ENCODE measurements at places on chromosomes 1 and 21.

GRCh38 chr1:10606064-10606463 lies 131.3 kb downstream of the PEX14 start:
- no peak for DNase-seq

DNA sequence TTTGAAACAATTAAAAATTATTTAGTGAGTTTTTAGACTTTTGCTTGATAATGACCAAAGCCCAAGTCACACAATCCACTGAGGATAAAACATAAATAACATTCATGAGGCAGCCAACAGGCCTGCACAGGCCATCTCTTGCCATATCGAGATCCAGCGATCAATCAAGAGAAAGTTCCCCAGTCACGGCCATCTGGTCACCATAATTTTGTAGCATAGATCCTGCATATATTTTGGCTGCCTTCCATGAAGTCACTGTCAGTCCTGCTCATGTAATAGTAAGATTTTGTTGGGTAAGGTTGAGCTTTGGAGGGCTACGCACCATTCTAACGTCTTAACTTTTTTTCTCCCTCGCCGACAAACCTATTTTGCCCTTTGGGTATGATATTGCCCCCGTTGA lies 17.5 kb downstream of the KPNA6 start:
- no peak for DNase-seq

DNA sequence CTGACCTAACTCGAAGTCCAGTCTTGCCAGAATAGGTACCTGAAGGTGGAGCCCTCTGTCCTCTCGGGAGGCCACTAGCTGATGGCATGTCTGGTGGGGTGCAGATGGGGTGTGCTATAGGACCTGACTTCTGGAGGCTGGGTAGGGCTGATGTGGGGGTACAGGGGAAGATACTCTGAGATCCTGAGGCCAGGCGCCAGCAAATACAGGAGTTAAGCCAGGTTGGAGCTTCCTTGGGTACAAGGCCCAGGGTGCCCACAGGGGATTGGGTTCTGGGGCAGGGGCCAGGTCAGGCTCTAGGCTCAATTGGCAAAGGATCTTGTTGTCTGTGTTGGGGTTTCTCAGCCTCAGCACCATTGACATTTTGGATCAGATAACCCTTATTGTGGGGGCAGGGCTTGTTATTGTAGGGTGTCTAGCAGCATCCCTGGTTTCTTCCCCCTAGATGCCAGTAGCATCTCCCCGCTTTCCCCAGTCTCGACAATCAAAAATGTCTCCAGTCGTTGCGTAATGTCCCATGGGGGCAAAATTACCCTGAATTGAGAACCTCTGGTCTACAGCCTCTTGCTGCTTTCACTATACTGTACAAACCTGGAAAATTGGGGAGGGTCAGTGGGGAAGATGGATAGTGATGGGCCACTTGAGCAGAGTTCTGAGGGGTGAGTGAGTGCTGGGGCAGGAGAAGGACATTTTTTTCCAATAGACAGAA lies 9.2 kb downstream of the PTPRF start:
- DNase-seq, result no peak

GRCh38 chr1:80056179-80056578 lies 1049.6 kb upstream of the ADGRL4 start:
- no peak for DNase-seq

- DNase-seq, result no peak
Observed at GRCh38 chr1:115929881-115930280, 46.4 kb upstream of the SLC22A15 start.

GRCh38 chr1:167175901-167176300 lies 44.8 kb upstream of the POU2F1 start:
- no peak for DNase-seq

DNA sequence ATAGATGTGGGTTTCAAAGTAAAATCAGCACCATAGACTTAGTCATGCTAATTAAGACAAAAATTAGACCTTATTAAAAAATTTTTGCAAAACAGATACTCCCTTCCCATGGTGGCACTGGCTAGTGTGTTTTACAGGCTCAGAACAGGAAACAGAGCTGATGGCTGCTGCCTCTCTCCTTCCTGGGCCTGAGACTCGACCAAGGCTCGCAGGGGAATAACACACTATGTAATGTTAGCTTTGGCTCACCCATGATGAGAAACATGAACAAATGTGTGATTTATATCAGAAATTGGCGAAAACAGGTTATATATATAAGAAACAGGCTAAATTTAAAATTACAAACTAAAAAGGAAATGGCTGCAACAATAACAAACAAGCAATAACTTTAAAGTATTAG lies 50.7 kb downstream of the ERG start:
- DNase-seq, result no peak

DNA sequence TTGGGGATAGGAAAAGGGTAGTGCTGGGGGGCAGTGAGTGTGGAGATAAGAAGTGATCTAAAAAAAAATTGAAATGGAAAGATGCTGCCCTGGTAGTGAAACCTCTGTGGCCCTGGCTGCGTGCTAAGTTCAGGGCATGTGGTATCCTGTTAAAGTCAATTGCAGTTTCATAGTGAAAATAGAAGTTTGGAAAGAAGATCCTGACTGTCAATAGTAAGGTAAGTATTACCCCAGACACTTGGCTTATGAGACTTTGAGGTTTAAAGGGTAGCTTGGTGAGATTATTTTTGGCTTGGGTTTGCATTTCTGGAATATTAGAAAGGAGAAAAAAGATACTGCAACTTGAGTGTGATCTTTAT lies 6.8 kb downstream of the ARID1A start:
- no peak for DNase-seq

DNA sequence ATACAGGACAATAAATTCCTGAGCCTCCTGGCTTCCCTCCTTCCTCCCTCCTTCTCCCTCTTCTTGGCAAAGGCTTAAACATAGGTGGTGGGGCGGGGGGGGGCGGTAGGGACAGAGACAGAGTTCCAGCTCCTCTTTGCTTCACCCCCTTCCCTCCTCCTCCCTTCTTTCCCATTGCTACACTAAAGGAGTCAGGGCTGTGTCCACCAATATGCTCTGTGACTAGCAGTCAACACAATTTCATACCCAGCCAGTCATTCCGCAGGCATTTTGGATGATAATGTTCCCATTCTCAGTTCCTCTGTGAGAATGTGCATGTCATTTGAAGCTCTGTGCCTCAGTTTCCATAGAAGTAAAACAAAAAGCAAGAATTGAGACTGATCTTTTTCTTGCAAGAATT lies 1.7 kb downstream of the LMOD1 start:
- DNase-seq, result no peak

DNA sequence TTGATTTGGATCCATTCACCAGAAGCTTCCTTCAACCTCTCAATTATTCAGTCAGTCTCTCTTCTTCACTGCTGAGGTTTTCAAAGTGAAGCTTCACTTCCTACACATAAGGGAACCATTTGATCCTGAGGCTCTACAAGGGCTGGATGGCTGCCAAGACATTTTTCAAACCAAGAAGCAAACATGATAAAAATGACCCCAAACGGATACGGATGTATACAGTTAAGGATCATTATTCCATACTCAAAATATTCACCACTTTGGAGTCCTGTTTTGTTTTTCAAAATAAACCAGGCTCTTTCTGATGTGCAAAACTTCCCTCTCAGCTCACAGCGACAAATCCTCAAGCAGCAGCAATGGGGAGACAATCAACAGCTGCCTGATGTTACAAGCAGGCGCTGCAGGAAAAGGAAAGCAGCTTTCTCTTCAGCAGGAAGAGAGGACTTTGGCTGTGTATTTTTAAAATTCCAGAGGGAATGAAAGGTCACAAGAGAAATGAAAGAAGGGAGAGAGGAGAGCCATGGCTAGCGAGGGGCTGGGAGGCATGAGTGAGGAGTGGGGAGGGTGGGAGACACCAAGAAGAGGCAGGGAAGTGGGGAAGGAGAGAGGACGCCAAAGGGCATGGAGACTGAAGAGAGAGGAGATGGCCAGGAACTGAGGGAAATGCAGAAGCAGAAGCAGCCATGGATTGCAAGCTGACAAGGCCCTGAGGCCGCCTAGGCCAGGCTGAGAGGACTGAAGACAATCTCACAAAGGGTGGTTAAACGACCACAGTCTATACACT lies 145.4 kb downstream of the SLC45A1 start:
- DNase-seq, result peak; percentile 32

DNA sequence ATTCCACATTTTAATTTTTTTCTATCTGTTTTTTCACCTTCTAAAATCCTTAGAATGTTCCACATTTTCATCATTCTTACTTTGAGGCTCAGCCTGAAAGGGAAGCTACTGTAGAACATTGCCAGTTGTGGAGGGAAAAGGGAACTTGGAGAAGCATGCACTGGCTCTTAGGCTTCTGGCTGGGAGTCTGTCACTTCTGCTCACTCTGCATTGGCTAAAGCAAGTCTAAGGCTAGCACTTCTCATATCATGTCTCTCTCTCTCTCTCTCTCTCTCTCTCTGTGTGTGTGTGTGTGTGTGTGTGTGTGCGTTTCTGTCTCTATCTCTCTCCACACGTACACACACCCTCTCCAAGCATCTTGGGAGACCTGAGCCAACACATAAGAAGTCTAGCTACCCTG lies 49.6 kb upstream of the ADAR start:
- no peak for DNase-seq

GRCh38 chr1:229064320-229065168 lies 206.4 kb upstream of the RAB4A start:
- no peak for DNase-seq

DNA sequence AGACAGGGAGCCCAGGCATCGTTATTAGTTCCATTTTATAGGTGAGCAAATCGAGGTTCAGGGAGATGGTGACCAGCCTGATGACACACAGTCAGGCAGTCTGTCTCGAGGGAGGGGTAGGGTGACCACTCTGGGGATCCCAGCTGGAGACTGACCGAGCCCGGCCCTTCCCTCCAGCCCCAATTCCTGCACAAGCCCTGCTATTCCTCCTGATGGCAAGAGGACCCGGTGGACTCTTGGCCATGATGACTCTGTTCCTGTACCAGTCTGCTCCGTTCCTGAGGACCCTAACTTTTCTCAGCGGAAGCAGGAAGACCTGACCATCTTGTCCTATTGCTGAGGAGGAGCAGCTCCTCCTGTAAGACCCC lies 391 bp downstream of the AGT start:
- no peak for DNase-seq

GRCh38 chr1:51549901-51550300 lies 30.8 kb upstream of the EPS15 start:
- no peak for DNase-seq

DNA sequence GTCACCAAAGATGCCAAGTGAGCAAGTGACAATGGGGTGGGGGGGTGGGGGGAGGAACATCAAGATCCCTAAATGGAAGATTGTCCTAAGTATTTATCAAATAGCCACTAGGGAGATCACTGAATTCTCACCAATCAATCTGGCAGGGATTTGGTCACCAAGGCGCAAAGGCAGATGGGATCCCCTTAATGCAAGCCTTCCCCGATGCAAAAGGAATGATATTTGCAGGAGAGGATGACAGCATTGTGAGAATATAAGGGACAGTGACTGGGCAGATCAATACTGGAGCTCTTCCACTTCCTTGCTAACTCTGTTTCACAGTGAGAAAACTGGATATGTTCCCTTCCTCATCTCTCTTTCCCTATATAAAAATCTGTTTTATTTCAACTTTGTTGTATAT lies 40.9 kb downstream of the DUSP10 start:
- DNase-seq, result no peak

Measured in uterus (tissue), 4 donors.